ENCODE measurements at places on chromosomes 11 and 22. TPM values are rescaled to one million over a fixed set of nuclear protein-coding genes. Genes with fewer than 3 reads are reported as not detected.

The OR51E2 gene
- not detected for total RNA-seq

GRCh38 chr11:64759722-64760719 is at the start of gene PYGM:
Gene PYGM (minus strand): TSS chr11:64759974. CDS start chr11:64759898, 76 bp downstream.
- peak; percentile 85 for DNase-seq
- peaks cover 33% of the 10 kb centered on the region for H3K36me3 ChIP-seq
- peaks cover 22% of the 10 kb centered on the region for H3K4me1 ChIP-seq
- H3K27ac ChIP-seq = no peak within 1 kb of the TSS
- no peak within 1 kb of the TSS for H3K4me3 ChIP-seq

The DBX1 gene
- total RNA-seq = not detected

DNA sequence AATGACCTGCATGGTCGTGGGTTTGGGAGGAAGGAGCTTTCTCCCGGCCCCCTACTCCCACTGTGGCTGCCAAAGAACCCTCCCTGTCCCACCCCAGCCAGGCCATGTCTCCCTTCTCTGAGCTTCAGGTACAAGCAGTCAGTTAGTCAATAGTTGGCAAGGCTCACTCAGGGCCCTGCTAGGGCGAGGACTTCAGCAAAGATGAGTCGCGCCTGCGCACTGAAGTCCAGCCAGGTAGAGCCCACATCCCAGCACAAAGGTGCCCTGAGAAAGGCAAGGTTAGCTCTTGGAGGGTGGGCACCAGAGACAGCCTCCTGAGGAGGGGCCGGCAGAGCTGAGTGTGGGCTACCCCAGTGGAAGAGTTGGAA is 11.1 kb downstream of the C11orf86 start:
- no peak for DNase-seq
- H3K4me1 ChIP-seq = peaks cover 11% of the 10 kb centered on the region
- H3K27ac ChIP-seq = no peak overlapping the region
- H3K27me3 ChIP-seq = no peaks in the 10 kb centered on the region
- H3K36me3 ChIP-seq = no peaks in the 10 kb centered on the region

GRCh38 chr11:15700456-15700855 is 585.7 kb downstream of the INSC start:
- H3K27me3 ChIP-seq = no peaks in the 10 kb centered on the region
- no peaks in the 10 kb centered on the region for H3K4me1 ChIP-seq
- no peak overlapping the region for H3K27ac ChIP-seq

GRCh38 chr11:121626507-121626875 is 173.7 kb upstream of the SORL1-AS1 start:
- H3K36me3 ChIP-seq = peaks cover 17% of the 10 kb centered on the region
- H3K27me3 ChIP-seq = no peaks in the 10 kb centered on the region
- H3K4me1 ChIP-seq = peaks cover 21% of the 10 kb centered on the region

GRCh38 chr11:123178186-123178585 is 16.9 kb downstream of the CLMP start:
- H3K27ac ChIP-seq = no peak overlapping the region
- DNase-seq = no peak
- H3K36me3 ChIP-seq = no peaks in the 10 kb centered on the region
- H3K4me3 ChIP-seq = no peak overlapping the region
- H3K27me3 ChIP-seq = no peaks in the 10 kb centered on the region
- peaks cover 13% of the 10 kb centered on the region for H3K4me1 ChIP-seq

DNA sequence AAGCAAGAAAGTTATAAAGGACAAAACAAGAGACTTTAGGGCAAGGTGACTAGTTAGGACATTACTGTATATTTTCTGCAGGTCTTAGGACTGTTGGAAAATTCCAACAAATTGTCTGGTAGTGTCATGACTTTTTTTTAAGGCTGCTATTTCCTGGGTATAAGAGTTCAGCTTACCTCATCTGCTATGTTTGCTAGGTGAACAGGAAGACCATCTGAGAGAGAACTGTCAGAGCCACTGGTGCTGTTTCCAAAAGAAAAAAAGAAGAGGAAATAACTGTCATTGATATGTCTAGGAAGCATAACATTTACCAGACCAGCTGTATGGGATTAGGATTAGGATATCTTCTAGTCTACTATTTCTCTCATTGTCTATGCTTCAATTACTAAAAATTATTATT is 26.3 kb upstream of the MTCH2 start:
- H3K27me3 ChIP-seq = no peaks in the 10 kb centered on the region
- H3K4me3 ChIP-seq = no peak overlapping the region
- H3K27ac ChIP-seq = no peak overlapping the region
- no peak for DNase-seq
- no peaks in the 10 kb centered on the region for H3K4me1 ChIP-seq

The MMP1 gene
- 0.29 TPM for total RNA-seq

- no peak overlapping the region for H3K27ac ChIP-seq
- H3K27me3 ChIP-seq = no peaks in the 10 kb centered on the region
- H3K4me1 ChIP-seq = no peaks in the 10 kb centered on the region
- DNase-seq = no peak
- H3K4me3 ChIP-seq = no peak overlapping the region
Measured at GRCh38 chr11:134079317-134079716, 10.4 kb downstream of the JAM3 start.

DNA sequence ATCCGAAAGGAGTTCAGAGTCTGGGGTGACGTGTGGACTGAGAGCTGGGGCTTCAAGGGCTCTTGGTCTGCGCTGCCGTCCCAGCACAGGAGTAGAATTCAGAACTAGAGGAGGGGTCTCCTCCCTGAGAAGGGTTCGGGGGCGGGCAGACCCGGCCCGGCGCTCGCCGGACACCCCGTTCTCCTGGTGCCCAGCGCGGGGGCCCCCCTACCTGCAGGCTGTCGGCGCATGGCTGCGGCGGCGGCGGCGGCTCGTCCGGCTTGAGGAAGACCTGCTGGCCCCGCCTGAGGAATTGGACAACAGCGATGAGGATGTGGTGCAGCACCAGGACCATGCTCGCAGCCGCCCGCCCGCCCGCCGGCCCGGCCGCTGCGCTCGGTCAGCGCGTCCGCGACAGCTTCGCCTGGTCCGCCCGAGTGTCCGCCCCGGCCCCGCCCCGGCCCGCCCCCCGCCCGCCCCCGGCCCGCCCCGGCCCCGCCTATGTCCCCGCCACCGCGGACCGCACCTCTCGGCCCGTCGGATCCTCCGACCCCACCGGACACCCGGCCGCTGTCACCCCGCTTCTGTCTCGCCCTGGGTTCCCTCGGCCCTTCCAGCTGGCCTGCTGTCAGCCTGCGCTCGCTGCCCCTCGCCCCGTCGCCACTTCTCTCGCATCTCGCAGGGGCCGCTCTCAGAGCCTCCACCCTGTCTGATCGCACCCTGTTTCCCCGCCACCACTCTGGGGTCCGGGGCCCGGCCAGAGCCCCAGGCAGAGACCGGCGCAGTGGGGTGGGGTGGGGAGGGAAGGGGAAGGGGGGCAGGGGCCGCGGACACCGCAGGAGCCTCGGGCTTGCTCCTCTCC is 32.0 kb downstream of the PDE2A start:
- H3K4me1 ChIP-seq = peaks cover 16% of the 10 kb centered on the region
- peak; percentile 30 for DNase-seq
- no peaks in the 10 kb centered on the region for H3K36me3 ChIP-seq
- H3K4me3 ChIP-seq = peak overlapping the region; percentile 61
- H3K27ac ChIP-seq = peak overlapping the region; percentile 46

DNA sequence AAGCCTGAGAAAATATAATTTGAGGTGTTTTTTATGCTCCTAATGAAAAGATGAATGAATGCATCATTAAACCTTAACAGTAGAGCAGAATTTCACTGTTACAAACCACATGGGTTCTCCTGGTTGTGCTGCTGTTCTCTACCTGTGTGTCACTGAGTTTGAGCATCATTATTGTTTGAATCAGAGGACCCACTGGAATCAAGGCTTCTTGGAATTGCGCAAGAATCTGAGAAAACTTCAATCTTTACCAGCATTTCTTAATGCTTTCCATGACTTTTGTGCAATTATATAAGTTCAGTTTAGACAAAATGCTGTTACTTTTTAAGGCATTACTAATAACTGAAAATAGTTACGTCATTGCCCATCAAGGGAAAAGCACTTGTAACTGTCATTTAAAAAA is 18.8 kb upstream of the RBX1 start:
- no peaks in the 10 kb centered on the region for H3K4me1 ChIP-seq
- H3K4me3 ChIP-seq = no peak overlapping the region
- no peak for DNase-seq

GRCh38 chr11:131693756-131694155 is 323.3 kb downstream of the NTM start:
- H3K27ac ChIP-seq = no peak overlapping the region
- DNase-seq = no peak
- no peak overlapping the region for H3K4me3 ChIP-seq
- peaks cover 9% of the 10 kb centered on the region for H3K4me1 ChIP-seq
- H3K36me3 ChIP-seq = no peaks in the 10 kb centered on the region

- no peaks in the 10 kb centered on the region for H3K27me3 ChIP-seq
- no peak for DNase-seq
- peak overlapping the region; percentile 82 for H3K27ac ChIP-seq
- H3K36me3 ChIP-seq = no peaks in the 10 kb centered on the region
- H3K4me3 ChIP-seq = no peak overlapping the region
- H3K4me1 ChIP-seq = peaks cover 26% of the 10 kb centered on the region
Measured at GRCh38 chr22:38032681-38033521, 24.3 kb upstream of the PICK1 start.

The SCUBE1 gene
- total RNA-seq = 55.9 TPM

The B3GAT3 gene
- total RNA-seq = 43.9 TPM

DNA sequence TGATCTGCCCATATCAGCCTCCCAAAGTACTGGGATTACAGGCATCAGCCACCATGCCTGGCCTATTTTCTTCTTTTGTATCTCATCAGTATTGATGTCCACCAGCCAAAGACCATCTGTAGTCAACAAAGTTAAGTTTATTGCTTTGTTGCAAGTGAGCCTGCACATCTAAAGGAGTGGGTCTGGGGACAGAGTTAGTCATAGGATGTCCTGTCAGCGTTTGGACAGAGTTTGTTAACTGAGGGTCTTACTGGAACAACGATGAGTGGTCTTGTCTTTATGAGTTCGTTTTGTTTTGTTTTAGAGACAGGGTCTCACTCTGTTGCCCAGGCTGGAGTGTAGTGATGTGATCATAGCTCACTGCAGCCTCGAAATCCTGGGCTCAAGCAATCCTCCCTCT is 40.6 kb upstream of the SEPTIN5 start:
- DNase-seq = no peak
- H3K4me1 ChIP-seq = no peaks in the 10 kb centered on the region
- no peak overlapping the region for H3K4me3 ChIP-seq

GRCh38 chr11:66371627-66372415 is at the start of gene SLC29A2:
Gene SLC29A2 (minus strand): TSS chr11:66371760. CDS start chr11:66371591, 169 bp downstream.
- DNase-seq = peak; percentile 95
- peak within 1 kb of the TSS; percentile 85 for H3K27ac ChIP-seq

GRCh38 chr11:130220311-130221035 is 60.9 kb downstream of the ST14 start:
- H3K27ac ChIP-seq = no peak overlapping the region
- H3K27me3 ChIP-seq = no peaks in the 10 kb centered on the region
- H3K4me3 ChIP-seq = no peak overlapping the region
- no peaks in the 10 kb centered on the region for H3K36me3 ChIP-seq

DNA sequence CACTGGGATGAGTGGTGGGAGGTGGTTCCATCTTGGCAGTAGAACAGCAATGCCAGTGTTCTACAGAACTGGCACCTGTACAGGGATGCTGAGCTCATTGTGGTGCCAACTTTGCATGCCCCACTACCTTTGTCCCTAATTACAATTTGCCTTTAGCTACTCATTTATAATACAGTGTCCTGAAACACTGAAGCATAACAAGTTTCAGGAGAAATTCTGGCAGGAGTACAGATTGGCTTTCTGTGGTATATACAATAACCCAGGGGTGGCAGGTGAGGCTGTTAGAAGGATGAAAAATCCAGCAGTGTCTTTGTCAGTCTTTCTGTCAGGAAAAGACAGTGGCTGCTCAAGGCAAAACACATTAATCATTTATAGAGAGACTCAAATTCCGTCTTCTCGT is 240.3 kb downstream of the FAM76B start:
- H3K27me3 ChIP-seq = no peaks in the 10 kb centered on the region
- H3K4me3 ChIP-seq = no peak overlapping the region
- DNase-seq = no peak
- no peak overlapping the region for H3K27ac ChIP-seq
- H3K36me3 ChIP-seq = no peaks in the 10 kb centered on the region
- no peaks in the 10 kb centered on the region for H3K4me1 ChIP-seq

The TP53AIP1 gene
- not detected for total RNA-seq

- H3K27ac ChIP-seq = peak overlapping the region; percentile 33
- no peak overlapping the region for H3K4me3 ChIP-seq
- no peaks in the 10 kb centered on the region for H3K27me3 ChIP-seq
- peaks cover 60% of the 10 kb centered on the region for H3K4me1 ChIP-seq
Measured at GRCh38 chr22:20523086-20523983, 15.9 kb downstream of the MED15 start.

GRCh38 chr11:12090061-12090591 is 20.3 kb upstream of the MICAL2 start:
- no peak overlapping the region for H3K4me3 ChIP-seq
- H3K27ac ChIP-seq = peak overlapping the region; percentile 88
- no peaks in the 10 kb centered on the region for H3K36me3 ChIP-seq
- DNase-seq = no peak
- H3K4me1 ChIP-seq = peaks cover 77% of the 10 kb centered on the region

The ANO9 gene
- total RNA-seq = 24.5 TPM

The CCDC157 gene
- total RNA-seq = 9.3 TPM

DNA sequence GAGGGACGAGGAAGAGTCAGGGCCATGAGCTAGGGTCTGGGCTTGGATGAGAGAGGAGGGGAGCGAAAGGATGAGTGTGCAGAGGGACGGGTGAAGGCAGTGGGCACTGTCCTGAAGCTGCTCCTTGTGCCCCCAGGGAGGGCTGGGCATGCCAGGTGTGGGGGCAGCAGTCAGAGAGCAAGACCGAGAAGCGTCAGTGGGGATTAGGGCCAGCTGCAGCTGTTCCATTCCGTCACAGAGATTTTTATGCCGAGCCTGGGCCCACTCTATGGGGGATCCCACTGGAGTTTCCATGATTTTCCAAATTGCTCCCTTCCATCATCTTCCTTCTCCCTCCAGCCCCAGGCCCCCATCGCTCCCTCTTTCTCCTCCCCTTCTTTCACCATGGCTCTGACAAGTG is 93.2 kb downstream of the NECTIN1 start:
- no peaks in the 10 kb centered on the region for H3K4me1 ChIP-seq
- DNase-seq = peak; percentile 33
- no peak overlapping the region for H3K4me3 ChIP-seq
- H3K27me3 ChIP-seq = no peaks in the 10 kb centered on the region
- no peak overlapping the region for H3K27ac ChIP-seq

GRCh38 chr11:6402061-6402470 is 11.8 kb downstream of the SMPD1 start:
- no peak overlapping the region for H3K27ac ChIP-seq
- H3K27me3 ChIP-seq = no peaks in the 10 kb centered on the region
- H3K36me3 ChIP-seq = peaks cover 6% of the 10 kb centered on the region
- peak; percentile 59 for DNase-seq
- H3K4me3 ChIP-seq = no peak overlapping the region

DNA sequence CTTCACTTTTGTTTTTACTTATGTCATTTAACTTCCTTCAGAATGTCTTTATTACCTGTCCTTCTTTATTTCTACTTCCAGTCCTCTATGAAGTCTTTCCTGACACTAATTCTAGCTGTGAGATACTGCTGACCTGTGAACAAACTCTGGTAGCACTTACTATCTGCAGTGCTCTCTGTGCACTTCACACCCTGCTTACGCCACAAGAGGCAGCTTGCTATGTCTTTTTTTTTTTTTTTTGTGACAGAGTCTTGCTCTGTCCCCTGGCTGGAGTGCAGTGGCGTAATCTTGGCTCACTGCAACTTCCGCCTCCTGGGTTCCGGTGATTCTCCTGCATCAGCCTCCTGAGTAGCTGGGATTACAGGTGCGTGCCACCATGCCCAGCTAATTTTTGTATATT is 10.7 kb downstream of the STIM1 start:
- H3K27ac ChIP-seq = peak overlapping the region; percentile 70
- DNase-seq = peak; percentile 88
- H3K4me3 ChIP-seq = no peak overlapping the region
- no peaks in the 10 kb centered on the region for H3K27me3 ChIP-seq
- H3K36me3 ChIP-seq = no peaks in the 10 kb centered on the region

Measured in upper lobe of left lung (tissue), 6 donors.